ENCODE measurements at places on chromosomes 11 and 22. TPM values are rescaled to one million over a fixed set of nuclear protein-coding genes. Genes with fewer than 3 reads are reported as not detected.

DNA sequence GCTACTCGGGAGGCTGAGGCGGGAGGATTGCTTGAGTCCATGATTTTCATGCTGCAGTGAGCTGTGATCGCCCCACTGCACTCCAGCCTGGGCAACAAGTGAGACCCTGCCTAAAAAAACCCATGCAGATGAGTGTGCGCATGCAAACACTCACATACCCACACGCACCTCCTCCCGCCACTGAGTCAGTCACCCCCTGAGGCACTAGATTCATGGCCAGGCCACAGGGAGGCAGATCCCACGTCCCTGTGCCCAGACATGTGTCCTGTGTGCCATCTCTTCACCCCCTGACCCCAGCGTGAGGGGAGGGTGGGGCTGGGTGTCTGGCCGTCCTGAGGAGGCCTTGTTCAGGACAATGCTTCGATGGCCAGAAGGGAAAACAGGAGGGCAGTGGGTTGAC is 15.5 kb downstream of the RELT start:
- no peak for DNase-seq

GRCh38 chr22:45572444-45572843 is 69.8 kb downstream of the FBLN1 start:
- DNase-seq: no peak

- DNase-seq: peak; percentile 92
Measured at GRCh38 chr22:38870312-38870741, 1.7 kb downstream of the CBX6 start.

CENPM gene
- not detected for total RNA-seq

IFITM10 gene
- 0.18 TPM for total RNA-seq

DNA sequence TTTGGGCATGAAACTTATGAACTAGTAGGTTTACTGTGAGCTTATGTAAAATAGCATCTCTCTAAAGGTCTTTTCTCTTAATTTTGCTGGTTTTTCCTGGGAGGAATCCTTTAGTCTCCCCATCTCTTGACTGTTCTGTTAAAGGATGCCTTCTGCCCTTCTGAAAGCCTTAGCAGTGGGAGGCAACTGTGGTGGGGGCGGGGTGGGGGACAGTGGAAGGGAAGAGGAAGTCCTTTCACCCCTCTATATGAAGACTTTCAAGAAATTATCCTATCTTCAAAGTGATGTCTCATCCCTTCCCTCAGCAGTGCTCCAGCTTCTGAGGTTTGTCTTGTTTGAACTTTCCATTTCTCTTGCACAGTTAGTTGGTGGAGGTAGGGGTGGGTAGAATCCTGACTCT is 73.1 kb downstream of the ELP4 start:
- DNase-seq: no peak

- no peak for DNase-seq
Measured at GRCh38 chr22:35488513-35488912, 52.1 kb upstream of the RASD2 start.

IL17REL gene
- total RNA-seq: not detected

KCTD17 gene
- total RNA-seq: 26.4 TPM

DNA sequence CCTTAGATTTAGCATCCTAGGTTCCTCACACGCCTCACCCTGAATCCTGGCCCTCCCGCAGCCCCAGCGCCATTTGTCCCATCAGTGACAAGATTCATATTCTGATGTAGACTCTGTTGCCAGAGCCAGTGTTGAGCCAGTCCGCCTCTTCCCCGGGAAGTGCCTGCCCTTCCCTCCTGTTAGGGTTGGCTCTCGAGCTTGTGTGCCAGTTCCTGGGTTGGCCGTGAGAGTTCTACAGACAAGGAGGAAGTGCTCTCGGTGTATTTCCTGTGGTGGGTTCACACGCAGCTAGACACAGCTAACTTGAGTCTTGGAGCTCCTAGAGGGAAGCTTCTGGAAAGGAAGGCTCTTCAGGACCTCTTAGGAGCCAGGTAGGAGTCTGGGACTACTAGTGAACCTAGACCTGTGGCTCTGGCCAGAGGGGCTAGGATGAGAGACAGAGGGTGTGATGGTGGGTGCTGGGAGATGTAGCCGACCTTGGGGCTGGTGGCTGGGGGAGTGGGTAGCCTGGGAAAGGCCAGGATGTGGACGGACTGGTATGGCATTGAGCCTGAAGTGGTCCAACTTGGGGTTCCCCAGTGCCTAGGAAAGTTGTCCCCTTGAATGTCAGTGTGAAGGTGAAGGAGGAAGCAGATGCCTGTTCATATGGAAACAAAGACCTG is at the start of gene IL18BP:
Gene IL18BP (plus strand): TSS at position 261 of the 662 bp plus-strand sequence. CDS start 1,076 bp downstream, outside the sequence.
- peak; percentile 46 for DNase-seq

GRCh38 chr11:77191823-77192495 is 63.9 kb downstream of the MYO7A start:
- DNase-seq: no peak

DNA sequence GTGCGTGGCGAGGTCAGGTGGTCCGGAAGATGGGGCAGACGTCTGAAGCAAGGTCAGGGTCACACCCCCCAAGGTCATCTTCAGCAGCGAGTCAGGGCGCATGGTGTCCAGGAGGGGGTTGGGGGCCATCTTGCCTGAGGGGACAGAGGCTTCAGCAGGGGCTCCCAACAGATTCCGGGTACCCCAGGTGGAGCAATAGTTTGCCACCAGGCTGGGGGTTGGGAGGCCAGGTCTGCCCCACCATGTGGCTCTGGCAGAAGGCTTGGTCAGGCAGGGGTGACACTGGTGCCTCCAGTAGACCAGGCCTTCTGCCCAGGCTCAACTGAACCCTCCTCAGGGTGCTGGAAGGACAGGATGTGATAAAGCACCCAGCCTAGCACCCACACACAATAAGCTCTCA is 5.9 kb downstream of the ATG2A start:
- DNase-seq: no peak

SCN4B gene
- 13.4 TPM for total RNA-seq

PHOX2A gene
- total RNA-seq: not detected

ZNF70 gene
- total RNA-seq: 4.2 TPM
